ENCODE measurements at places on chromosomes 4 and X.

DNA sequence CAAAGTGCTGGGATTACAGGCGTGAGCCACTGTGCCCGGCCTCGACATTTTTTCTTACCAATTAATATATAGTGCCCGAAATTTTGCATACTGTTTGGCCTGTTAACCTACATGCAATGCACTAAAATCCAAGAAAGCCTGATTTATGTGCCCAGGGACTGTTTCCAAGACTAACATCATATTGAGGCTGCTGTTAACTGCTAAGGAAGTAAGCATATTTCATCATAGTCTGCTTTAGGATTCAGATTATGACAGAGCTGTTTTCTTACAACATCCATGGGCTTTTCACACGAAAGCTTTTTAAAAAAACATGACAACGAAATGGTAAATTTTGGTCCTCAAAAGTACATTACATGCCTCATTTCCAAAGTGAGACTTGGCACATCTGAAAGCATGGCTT is 84.4 kb downstream of the STOX2 start:
- no peak for DNase-seq

DNA sequence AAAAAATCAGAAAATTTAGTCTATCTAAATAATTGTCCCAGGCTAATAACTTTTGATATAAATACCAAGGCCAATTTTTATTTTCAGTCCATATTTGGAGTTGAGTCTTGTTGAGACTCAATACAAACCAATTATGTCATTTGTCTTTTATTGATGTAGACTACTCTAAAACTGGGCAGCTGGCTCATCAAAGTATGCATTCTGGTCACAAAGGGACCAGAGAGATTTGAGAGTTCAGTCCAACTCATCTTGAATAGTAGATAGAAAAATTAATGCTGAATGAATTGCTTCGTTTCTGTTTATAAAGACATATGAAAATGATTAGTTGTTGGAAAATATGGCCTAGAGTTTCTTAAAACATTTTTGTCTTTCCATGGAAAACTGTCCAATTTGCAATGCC is 412.5 kb upstream of the KLHL4 start:
- no peak for DNase-seq

GRCh38 chr4:31844350-31844749 is 1124.2 kb downstream of the PCDH7 start:
- no peak for DNase-seq

DNA sequence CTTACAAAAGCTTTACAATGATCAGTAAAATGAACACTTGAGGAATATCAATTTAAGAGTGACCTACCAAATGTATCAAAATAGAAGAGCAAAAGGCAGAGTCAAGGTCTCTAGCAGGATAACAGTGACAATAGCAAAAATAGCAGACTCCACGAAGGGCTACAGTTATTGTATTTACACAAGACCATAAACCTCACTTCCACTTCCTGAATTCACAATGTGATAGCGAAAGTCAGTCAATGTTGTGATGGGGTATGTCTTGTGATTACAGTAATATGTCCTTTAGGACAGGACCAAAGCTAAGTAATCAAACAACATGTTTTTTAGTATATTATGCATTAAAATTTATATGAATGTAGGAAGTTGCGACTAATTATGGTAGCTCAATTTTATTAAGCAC is 139.6 kb downstream of the IQCM start:
- DNase-seq: no peak

GRCh38 chr4:156672492-156673305 is 298.9 kb downstream of the PDGFC start:
- DNase-seq: no peak

GRCh38 chr4:171376724-171377123 is 436.5 kb upstream of the GALNTL6 start:
- no peak for DNase-seq

GRCh38 chr4:36323816-36324419 is 42.5 kb downstream of the DTHD1 start:
- DNase-seq: no peak

DNA sequence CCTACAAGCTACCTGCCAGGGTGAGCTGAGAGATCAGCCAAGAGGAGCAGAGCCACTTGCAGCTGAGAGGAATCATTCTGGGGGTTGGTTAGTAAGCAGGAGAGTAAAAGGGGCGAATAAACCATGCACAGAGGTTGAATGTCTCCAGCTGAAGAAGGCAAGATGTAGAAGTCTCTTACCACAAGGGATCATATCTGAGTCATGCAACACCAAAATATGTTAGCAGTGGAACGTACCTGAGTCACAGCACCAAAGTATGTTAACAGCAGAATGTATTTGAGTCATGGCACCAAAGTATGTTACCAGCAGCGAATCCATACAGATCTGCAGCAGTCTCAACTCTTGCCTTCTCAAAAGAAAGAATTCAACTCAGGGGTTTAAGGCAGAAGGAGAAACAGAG is 29.9 kb downstream of the C4orf51 start:
- no peak for DNase-seq

DNA sequence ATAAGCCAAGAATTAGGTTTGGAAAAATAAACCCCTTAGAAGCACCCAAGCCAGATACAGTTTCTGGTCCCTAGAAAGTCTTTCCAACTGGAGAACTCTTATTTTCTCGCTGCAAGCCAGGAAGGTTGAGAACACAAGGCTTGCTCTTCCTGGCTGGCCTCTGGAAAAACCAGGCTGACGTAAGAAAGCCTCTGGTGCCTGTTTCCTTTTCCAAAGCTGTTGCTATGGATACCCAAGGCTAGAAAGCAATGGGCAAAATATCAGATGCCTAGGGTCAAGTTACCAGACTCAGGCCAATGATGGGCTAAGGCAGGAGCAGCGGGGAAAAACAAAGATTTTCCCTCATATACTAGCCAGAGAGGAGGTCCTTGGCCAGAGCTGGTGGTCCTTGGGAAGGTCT is 281.6 kb downstream of the KLHL13 start:
- DNase-seq: no peak

- DNase-seq: no peak
These were observed 108.4 kb downstream of the KLHL8 start for GRCh38 chr4:87112063-87112462.

- DNase-seq: no peak
These were observed 37.3 kb upstream of the GK2 start for GRCh38 chr4:79445371-79445781.

DNA sequence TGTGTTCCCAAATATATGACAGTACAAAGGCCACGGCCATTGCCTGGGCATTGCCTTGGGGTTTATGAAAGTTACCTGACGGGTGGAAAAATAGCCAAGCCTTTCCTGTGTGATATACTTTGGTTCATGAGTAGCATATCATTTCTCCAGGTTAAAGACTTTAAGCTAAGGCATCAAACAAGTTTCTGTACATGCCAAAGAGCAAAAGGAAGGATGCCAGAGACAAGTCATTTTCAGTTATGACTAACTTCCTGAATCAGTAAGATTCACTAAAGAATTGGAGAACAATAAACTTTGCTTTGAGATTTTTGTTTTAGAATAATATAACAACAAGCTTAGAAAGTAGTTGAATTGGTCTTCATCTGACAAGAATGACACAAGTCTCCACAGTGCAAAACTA is 9.7 kb upstream of the GUF1 start:
- DNase-seq: no peak

DNA sequence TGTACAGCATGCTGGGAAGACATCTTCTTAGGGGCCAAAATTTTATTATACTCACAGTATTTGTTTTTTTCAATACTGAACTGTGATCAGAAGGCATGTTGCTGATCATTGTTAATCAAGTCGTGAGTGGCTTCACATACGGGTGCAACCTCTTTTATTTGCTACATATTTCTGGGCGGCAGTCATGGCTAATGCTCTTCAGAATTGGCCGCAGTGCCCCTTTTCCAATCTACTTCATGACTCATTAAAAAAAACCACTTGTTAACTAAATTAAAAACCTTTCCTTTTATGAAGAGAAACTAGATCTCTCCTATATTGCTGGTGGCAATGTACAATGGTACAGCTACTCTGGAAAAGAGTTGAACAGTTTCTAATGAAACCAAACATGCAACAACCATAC is 101.5 kb upstream of the C1GALT1C1 start:
- DNase-seq: no peak

DNA sequence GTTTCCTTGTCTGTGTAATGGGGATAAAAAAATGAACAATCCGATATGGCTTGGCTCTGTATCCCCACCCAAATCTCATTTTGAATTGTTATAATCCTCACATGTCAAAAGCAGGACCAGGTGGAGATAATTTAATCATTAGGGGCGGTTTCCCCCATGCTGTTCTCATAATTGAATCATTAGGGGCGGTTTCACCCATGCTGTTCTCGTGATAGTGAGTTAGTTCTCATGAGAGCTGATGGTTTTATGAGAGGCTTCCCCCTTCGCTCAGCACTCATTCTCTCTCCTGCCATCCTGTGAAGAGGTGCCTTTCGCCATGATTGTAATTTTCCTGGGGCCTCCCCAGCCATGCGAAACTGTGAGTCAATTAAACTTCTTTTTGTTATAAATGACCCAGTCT is 633.5 kb downstream of the RAPGEF2 start:
- no peak for DNase-seq

GRCh38 chr4:169254546-169254983 is 16.2 kb downstream of the SH3RF1 start:
- DNase-seq: no peak

DNA sequence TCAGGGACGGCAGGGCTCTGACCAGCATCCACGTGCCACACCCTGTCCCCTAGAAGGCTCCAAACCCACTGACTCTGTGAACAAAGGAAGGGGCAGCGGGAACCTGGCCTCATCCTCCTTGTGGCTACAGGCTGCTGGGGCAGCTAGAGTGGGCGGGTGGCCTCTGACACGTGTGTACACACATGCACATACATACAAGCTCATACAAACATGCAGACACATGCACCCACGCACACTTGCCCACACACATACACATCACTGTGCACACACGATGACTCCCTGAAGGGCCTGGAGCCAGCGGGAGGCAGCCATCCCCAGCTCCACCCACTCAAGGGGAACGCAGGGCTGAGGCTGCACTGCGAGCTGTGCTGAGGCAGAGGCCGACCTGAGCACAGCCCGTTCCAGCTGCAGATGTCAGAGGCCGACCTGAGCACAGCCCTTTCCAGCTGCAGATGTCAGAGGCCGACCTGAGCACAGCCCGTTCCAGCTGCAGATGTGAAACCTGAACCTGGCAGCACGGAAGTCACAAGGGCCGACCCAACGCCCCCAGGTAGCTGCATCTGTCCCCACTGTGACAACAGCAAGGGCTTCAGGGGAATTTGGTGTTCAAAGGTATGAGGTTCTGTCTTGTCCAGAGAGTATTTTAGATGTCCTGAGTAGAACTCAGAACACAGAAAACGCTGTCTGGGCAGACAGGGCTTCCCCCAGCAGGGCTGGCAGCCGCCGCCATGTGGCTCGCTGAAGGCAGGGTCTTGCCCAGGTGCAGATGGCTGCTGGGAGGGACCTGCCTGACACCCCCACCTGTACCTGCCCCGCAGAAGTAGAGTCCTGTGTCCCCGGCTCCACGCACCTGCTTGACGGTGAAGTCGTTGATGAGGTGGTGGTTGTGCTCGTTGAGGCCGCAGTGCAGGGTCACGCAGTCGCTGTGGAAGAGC is 33.5 kb downstream of the CTBP1 start:
- DNase-seq: no peak

DNA sequence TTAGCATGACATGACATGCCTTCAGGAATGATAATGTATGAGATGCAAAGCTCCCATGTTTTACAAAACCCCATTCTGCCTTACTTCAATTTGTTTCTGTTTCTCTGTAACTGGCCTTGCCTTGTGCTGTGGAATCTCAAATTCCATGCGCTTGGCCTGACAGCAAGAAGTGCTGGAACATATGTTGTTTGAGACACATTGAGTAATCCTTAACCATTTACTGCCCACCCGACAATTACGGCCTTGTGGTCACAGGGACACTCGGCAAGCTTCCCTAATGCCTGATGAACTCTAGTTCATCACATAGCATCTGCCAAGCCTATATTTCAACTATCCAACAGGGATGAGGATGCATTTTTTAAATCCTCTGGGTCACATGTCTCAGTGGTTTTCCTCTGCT is 226.4 kb upstream of the CASK start:
- no peak for DNase-seq

GRCh38 chr4:5960252-5960880 is 57.9 kb downstream of the C4orf50 start:
- no peak for DNase-seq

DNA sequence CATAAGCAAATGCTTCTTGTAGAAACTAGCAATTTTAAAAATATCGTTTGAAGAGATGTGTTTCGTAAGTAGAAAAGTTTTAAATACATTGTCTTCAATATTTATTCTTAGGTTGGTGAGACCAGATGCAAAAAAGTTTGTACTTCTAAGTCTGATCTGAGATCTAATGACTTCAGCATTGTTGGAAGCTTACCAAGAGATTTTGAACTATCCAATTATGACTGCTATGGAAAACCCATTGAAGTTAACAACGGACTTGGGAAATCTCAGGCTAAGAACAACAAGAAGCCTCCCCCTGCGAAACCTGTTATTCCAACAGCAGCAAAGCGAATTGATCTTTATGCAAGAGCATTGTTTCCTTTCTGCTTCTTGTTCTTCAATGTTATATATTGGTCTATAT is 50.2 kb upstream of the GRIA2 start:
- DNase-seq: no peak

DNA sequence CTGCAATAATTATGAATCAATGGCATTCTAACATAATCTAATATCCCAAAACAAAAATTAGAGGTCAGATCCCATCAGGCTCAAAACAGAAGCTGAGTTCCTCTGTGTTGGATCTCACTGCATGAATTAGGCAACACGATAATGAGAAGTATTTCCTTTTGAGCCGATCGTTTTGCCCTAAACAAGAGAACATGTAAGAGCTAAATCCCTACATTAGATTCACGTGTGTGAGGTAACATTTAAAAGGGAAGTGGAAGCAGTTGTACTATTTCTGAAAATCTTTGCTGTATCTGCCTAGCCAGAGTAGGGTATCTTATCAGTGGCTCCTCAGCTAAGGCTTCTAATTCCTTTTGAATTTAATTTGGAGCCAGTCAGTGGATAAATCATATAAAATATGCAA is 115.6 kb downstream of the C4orf51 start:
- no peak for DNase-seq

- no peak for DNase-seq
These were observed 817.3 kb downstream of the TRIML1 start for GRCh38 chr4:188956566-188956965.

- DNase-seq: no peak
These were observed 59.4 kb upstream of the MSN start for GRCh38 chrX:65608026-65608425.

DNA sequence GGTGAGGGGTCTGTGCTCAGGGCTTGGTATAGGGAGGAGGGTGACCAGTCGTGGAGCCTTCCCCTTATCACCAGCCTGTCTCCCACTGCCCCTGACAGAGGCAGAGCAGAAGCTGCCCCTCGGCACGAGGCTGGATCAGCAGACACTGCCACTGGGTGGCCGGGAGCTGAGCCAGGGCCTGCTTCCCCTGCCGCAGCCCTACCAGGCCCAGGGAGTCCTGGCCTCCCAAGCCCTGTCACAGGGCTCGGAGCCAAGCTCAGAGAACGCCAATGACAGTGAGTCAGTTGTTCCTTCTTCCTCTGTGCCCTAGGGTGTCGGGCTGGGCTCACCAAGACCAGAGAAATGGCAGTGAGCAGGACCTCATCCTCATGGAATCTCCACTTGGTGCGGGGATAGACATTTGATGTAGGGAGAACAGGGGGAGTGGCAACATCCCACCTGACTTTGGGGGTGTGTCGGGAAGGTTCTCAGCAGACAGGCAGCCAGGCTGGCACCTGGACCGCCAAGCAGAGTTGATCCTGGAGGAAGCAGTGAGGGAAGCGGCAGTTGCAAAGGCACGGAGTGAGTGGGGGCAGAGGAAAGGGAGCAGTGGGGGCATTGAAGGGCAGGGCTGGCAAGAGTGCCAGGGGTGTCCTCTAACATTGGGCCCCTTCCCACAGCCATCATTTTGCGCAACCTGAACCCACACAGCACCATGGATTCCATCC is 14.3 kb upstream of the UBA1 start:
- DNase-seq: no peak

Data from effector CD4-positive, alpha-beta T cell (primary cell).